ENCODE measurements at places on chromosomes 1 and 21.

DNA sequence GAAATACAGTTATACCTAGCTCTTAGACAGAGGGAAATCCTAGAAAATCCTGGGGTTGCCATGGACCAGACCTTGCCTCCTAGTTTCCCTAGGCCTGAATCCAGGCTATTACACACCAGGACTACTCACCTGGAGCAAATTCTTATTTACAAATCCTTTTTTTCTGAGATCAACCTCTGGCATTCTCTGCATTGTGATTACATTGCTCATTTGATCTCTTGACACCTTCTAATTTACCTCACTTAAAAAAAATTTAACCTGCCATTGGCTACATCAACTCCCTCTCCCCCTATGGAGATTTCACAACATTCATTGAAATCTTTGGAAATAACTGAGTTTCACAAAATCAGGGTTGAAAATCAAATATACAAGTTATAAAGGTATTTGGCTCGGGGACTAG, 2.9 kb upstream of the C1orf105 start:
- no peak for DNase-seq

GRCh38 chr1:37342736-37343135, 131.6 kb upstream of the ZC3H12A start:
- DNase-seq = no peak

DNA sequence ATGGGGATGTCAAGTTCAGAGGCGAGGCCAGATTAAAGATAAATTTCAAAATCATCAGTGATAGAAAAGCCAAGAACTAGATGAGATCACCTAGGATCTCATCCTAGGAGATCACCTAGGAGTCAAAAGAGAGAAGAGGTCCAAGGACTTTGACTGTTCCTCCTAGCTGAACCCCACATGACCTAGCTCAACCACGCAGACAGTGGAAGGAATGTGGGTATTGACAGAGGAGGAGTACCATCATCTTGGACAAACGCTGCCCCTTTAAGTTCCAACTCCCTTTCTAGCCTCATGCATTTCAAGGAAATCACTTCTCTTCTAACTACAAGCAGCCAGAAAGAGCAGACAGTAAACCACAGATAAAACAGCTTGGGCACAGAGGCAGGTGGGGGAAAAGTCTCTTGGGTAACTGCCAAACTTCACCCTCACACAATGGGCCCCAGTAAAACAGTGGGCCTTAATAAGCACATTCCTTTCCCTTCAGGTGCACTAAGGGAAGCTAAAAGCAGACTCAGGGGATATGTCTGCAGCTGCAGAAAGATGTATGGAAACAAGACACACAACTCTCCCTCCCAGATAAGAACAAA, 12.5 kb upstream of the FAM76A start:
- DNase-seq = no peak

DNA sequence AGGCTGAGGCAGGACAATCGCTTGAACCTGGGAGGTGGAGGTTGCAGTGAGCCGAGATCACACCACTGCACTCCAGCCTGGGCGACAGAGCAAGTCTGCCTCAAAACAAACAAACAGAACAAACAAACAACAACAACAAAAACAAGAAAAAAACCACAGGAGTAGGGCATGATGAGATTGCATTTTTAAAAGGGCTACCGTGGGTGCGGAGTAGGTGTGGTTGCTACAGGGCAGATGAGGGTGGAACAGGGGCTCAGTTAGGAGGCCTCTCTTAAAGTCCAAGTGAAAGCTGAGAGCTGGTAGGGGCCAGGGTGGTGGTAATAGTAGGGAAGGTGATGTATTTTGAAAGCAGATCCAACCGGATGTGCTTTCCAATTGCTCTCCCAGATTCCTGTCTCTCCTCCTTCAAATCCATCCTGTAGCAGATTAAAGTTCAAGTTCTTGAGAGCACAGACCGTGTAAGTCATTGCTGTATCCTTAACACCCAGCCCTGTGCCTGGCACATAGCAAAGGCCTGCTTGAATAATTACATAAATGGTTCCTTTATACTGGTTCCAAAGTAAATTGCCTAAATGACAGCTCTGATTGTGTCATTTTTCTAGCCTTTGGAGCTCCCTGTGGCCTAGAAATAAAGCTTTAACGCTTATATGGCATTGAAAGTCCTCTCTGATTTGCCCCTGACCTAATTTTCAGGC, 4.2 kb upstream of the LINGO4 start:
- DNase-seq = no peak

DNA sequence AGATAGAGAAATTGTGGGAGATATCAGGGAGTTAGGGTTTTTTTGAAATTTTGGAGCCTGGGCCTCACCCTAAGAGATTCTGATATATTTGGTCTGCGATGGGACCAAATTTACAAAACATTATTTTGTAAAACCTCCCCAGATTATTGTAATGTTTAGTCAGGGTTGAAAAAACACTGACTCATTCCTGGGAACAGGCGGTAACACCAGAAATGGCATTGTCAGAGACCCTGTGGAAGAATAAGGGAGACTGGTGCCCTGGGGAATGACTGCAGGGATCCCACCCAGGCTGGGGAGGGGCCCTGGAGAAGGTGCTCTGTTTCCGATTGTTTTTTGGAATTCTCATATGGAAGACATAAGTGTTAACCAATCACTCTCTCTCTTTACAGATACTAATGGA, 13.1 kb upstream of the STRIP1 start:
- DNase-seq = no peak

GRCh38 chr1:39204441-39205081, at the start of gene MACF1:
Gene MACF1 (plus strand): TSS chr1:39204695. CDS start chr1:39205023, 328 bp downstream.
- peak; percentile 46 for DNase-seq

DNA sequence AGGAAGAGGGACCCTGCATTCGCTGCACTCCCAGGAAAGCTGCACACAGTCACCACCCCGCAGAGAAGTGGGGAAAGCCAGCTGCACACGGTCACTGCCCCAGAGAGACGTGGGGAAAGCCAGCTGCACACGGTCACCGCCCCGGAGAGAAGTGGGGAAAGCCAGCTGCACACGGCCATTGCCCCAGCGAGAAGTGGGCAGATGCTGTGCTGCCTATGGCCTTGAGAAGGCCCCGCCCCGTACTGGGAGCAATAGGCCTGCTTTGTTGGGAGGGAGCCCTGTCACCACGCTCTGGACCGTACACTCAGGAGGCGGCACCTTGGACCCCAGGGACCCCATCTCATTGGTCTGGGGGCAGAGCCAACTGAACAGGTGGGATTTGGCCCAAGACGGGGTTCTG, 4.3 kb upstream of the GPR153 start:
- DNase-seq = no peak

GRCh38 chr1:232404981-232405731, 224.8 kb downstream of the SIPA1L2 start:
- no peak for DNase-seq

DNA sequence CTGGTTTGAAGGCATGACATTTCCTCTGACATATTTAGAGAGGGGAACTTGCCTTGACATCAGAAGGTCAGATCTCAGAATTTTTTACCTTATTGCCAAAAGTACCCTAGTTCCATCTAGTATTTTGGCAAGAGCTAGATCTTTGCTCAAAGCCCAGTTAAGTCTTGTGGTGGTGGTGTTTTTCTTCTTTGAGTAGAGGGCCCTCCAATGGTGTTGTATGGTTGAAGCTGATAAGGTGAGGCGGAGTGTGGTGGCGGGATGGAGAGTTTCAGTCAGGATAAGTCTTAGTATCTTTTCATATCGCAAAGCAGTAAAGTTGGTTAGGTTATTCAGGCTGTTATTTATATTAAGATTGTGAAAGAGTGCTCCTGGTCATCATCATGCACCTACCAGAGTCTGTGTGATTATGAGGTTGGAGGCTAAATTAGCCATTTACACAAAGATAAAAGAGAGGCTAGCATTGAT, 20.1 kb upstream of the MACF1 start:
- DNase-seq = no peak

GRCh38 chr1:240927821-240928220, 315.9 kb upstream of the GREM2 start:
- no peak for DNase-seq

GRCh38 chr1:39858315-39858714, 25.0 kb downstream of the TRIT1 start:
- DNase-seq = no peak

DNA sequence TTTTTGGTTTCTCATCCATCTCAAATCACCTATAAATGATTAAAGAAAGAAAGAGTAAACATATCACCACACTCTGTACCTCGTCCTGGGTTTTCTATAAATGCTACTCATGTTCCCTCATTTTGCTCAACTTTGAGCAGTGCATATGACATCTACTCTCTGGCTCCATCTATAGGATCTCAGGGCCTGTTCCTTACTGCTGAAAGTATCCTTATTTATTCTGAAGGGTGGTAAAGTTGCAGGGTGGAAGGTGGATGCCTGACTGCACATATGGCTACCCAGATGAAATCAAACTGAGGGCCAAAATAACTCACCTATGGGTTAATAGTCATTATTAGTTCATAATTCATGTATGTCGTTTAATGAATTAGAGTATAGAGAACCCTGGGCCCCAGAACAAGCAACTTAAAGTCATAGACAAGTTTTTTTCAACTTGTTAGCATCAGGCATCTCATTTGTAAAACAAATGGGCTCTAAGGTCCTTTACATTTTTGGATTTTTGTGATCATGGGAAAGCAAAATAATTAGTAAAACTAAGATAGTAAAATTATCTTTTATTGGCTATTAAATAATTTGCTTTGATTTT, 46.5 kb downstream of the NCF2 start:
- DNase-seq = peak; percentile 45

GRCh38 chr1:97174039-97174704, 452.6 kb downstream of the PTBP2 start:
- no peak for DNase-seq

GRCh38 chr1:62954758-62955157, 170.8 kb downstream of the ATG4C start:
- no peak for DNase-seq

GRCh38 chr1:44511769-44512168, 106.7 kb downstream of the RNF220 start:
- DNase-seq = no peak

- no peak for DNase-seq
These were observed 3.6 kb downstream of the KRTAP10-10 start for GRCh38 chr21:44640761-44641160.

DNA sequence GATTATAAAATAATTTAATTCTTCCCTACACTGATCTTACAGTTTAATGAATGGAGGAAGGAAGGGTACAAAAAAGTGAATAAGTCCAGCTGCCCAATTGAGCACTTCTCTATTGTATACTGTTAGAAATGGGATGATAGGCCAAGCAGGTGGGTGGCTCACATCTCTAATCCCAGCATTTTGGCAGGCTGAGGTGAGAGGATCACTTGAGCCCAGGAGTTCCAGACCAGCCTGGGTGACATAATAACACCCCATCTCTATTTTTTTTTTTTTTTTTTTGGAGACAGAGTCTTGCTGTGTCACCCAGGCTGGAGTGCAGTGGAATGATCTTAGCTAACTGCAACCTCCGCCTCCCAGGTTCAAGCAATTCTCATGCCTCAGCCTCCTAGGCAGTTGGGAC, 57.5 kb downstream of the ATP2B4 start:
- no peak for DNase-seq

GRCh38 chr1:181083842-181084605, 4.5 kb upstream of the IER5 start:
- DNase-seq = peak; percentile 70

DNA sequence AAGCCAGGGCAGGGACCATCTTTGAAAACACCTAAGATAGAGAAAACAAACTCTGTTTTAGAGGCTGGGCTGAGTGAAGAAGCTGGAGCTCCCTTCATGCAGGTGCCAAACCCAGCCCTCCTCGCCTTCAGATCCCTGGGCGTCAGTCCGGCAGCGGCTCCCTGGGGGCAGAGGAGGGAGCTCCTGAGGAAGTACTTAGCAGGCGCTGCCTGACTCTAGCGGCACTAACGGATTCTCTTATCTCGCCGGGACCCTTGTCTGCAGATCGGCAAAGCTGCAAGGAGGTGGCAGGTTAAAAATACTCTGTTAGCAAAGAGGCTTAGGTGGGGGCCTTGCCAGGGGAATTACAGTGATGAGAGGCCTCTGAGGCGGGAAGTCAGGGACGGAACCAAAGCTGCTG, 79.6 kb downstream of the PLXNA2 start:
- no peak for DNase-seq

GRCh38 chr1:31401241-31401640, 11.8 kb upstream of the SERINC2 start:
- DNase-seq = no peak

- DNase-seq = no peak
These were observed 186.6 kb downstream of the GRIK3 start for GRCh38 chr1:36847761-36848160.

- DNase-seq = no peak
These were observed 171.1 kb upstream of the CSF3R start for GRCh38 chr1:36653850-36654249.

DNA sequence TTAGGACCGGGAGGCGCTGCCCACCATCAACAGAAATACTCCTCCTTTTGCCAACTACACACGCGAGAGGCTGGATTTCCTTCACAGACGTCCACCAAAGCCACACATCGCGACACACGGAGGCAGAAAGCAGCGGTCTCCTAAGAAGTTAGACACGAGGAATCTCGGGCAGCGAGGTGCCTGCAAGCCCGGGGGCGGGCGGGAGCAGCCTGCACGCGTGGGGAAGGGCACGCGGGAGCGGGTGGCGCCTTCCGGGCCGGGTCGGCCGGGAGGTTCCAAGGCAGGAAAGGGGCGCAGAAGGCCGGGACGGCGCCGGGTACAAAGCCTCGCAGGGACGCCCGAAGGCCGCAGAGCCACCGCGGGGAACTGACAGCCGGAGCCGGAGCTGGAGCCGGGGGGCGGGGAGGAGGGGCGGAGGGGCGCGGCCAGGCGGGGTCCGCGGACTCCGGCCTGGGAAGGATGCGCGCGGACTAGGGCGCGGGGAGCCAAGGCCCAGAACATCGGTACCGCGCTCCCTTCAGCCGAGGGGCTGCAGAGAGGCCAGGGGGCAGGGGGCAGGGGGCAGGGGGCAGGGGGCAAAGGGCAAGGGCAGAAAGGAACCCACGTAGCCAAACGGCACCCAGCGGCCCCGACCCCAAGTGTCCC, 722 bp downstream of the NPHP4 start:
- peak; percentile 44 for DNase-seq

DNA sequence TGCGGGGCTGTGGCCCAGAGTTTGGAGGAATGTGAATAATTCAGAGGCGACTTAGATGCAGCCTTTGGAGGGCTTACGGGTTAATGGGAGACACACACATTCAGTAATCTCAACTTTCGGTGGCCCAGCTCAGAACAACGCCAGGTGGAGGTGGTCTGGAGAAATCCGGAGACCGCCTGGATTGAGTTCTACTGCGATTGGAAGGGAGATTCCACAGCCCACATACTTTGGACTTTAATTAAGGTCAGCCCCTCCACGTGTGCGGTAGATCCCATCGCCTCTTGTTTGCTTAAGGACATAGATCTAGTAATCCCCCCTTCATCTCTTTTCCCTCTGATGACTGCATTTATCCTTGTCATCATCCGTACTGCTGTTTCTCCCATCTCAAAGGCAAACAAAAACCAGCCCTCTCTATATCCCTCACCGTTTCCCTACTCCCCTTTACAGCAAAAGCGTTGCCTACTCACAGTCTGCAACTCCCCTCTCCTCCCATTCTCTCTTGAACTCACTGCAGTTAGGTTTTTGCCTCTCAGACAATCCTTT, 720 bp upstream of the BSDC1 start:
- DNase-seq = no peak

- no peak for DNase-seq
These were observed 37.3 kb upstream of the LBR start for GRCh38 chr1:225464851-225465792.

All from activated CD4-positive, alpha-beta T cell treated with anti-CD3 and anti-CD28 coated beads, Interleukin-2, amount 10 ng/mL, durations not matched to agents 7 days and 5 days (primary cell).